ENCODE measurements at places on chromosomes 1 and 21.

DNA sequence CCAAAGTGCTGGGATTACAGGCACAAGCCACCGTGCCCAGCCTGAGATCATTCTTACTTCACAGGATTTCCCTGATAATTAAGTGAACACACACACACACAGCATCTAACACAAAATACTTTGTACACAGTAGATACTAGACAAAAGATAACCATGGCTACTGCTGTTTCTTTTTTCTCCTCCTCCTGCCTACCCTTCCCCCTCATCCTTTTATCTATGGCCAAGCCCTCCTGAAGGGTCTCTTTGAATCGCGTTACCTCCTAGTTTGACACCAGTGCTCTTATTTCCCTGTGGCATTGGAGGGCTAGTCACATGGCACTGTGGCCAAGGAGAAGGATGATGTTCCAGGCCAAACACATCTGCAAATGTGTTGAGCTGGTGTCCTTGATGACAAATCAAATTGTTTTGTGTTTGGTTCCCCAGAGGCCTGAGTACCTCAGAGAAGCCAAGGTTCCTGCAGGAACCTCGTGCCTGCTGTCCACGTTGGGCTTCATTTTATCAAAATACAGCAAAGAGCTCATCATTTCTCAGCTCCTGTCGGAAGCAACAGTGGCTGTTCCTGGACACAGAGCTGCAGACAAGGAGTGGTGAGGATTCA is 20.6 kb downstream of the NDUFS5 start:
- no peak for DNase-seq

GRCh38 chr1:4284976-4285375 is 369.4 kb upstream of the AJAP1 start:
- no peak for DNase-seq

GRCh38 chr1:61056573-61057439 is 25.6 kb upstream of the NFIA start:
- no peak for DNase-seq

GRCh38 chr1:204171751-204172178 is 5.6 kb upstream of the REN start:
- no peak for DNase-seq

DNA sequence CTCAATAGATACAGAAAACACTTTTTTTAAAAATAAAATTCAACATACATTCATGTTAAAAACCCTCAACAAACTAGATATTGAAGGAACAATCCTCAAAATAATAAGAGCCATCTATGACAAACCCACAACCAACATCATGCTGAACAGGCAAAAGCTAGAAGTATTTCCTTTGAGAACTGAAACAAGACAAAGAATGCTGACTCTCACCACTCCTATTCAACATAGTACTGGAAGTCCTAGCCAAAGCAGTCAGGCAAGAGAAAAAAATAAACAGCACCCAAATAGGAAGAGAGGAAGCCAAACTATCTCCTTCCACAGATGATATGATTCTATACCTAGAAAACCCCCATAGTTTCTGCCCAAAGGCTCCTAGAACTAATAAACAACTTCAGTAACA is 46.2 kb upstream of the IVNS1ABP start:
- DNase-seq: no peak

GRCh38 chr21:15730484-15731242 is 881 bp downstream of the USP25 start:
- DNase-seq: no peak
